SJSA1 (cell line): ENCODE measurements at places on chromosomes 7 and 10. TPM values are rescaled to one million over a fixed set of nuclear protein-coding genes. Genes with fewer than 3 reads are reported as not detected.

FBXO24 gene
- total RNA-seq: 0.13 TPM in 1 of 2 replicates, not detected in the other

ITIH2 gene
- total RNA-seq: not detected in 2 replicates

PNLIPRP1 gene
- not detected in 2 replicates for total RNA-seq

LIPN gene
- total RNA-seq: not detected in 2 replicates

BUB3 gene
- 317 and 387 TPM in 2 replicates for total RNA-seq

MSMB gene
- total RNA-seq: not detected in 2 replicates

CABCOCO1 gene
- 2.2 TPM in 1 of 2 replicates, not detected in the other for total RNA-seq

TDRD1 gene
- total RNA-seq: not detected in 2 replicates

CYP26C1 gene
- not detected in 2 replicates for total RNA-seq

GATA3 gene
- total RNA-seq: not detected in 2 replicates

FGFBP3 gene
- total RNA-seq: not detected in 2 replicates

WEE2 gene
- total RNA-seq: not detected in 2 replicates

MUC3A gene
- not detected in 2 replicates for total RNA-seq

DGKB gene
- not detected in 2 replicates for total RNA-seq

HABP2 gene
- not detected in 2 replicates for total RNA-seq

TRIM50 gene
- total RNA-seq: not detected in 2 replicates

PDZD7 gene
- total RNA-seq: 0.50 and 1.3 TPM in 2 replicates

CNNM1 gene
- not detected in 2 replicates for total RNA-seq

DNAH11 gene
- total RNA-seq: 3.5 and 13.1 TPM in 2 replicates

NXPH1 gene
- total RNA-seq: not detected in 2 replicates

TRIL gene
- 0.05 TPM in 1 of 2 replicates, not detected in the other for total RNA-seq

UNC5B gene
- 0.71 and 0.94 TPM in 2 replicates for total RNA-seq

SPAM1 gene
- total RNA-seq: not detected in 2 replicates

TMEM236 gene
- 0.08 TPM in 1 of 2 replicates, not detected in the other for total RNA-seq

RAPGEF5 gene
- 0.03 and 0.97 TPM in 2 replicates for total RNA-seq

CFAP58 gene
- 0.34 and 1.5 TPM in 2 replicates for total RNA-seq

ZNF487 gene
- 2.4 and 3.9 TPM in 2 replicates for total RNA-seq

CCDC172 gene
- not detected in 2 replicates for total RNA-seq

EFCAB10 gene
- not detected in 2 replicates for total RNA-seq

UTF1 gene
- total RNA-seq: not detected in 2 replicates

RELN gene
- total RNA-seq: 0.03 TPM in 1 of 2 replicates, not detected in the other

SYCE1 gene
- not detected in 2 replicates for total RNA-seq

ZNF365 gene
- total RNA-seq: 1.4 and 3.0 TPM in 2 replicates

GPER1 gene
- total RNA-seq: not detected in 2 replicates

MOSPD3 gene
- 10.9 and 11.0 TPM in 2 replicates for total RNA-seq

FIGNL1 gene
- total RNA-seq: 28.9 and 38.4 TPM in 2 replicates

CYP2C19 gene
- total RNA-seq: not detected in 2 replicates

ASB10 gene
- total RNA-seq: not detected in 2 replicates

NPFFR1 gene
- not detected in 2 replicates for total RNA-seq

CAMK1D gene
- 3.8 and 3.9 TPM in 2 replicates for total RNA-seq

DENND2A gene
- 10.2 and 30.0 TPM in 2 replicates for total RNA-seq

PKD2L1 gene
- not detected in 2 replicates for total RNA-seq

NKX2-3 gene
- total RNA-seq: 1.4 TPM in 1 of 2 replicates, not detected in the other

PILRA gene
- 0.18 and 1.7 TPM in 2 replicates for total RNA-seq
